ENCODE measurements at places on chromosomes 11 and 22.

DNA sequence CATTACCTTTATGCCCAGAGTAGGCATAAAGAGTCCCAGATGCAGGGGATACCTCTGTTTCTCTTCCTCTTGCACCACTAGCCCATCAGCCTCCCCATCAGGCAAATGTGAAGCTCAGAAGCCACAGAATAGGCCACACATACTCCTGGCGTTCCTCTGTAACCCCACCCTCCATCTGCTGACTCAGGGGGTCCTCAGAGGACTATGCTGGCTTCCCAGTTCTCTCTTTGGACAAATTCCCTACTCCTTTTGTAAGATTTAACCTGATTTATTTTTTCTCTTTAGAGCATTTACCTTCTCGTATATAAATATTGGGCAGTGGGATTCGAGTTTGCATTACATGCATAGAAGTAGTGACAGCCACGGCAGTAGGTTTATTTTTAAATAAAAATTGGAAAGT is 262.3 kb upstream of the CADM1 start:
- no peak for DNase-seq

GRCh38 chr22:42432818-42433217 is 615 bp upstream of the NFAM1 start:
- peak; percentile 19 for DNase-seq

- no peak for DNase-seq
These were observed 12.7 kb upstream of the KAT5 start for GRCh38 chr11:65699306-65699705.

DNA sequence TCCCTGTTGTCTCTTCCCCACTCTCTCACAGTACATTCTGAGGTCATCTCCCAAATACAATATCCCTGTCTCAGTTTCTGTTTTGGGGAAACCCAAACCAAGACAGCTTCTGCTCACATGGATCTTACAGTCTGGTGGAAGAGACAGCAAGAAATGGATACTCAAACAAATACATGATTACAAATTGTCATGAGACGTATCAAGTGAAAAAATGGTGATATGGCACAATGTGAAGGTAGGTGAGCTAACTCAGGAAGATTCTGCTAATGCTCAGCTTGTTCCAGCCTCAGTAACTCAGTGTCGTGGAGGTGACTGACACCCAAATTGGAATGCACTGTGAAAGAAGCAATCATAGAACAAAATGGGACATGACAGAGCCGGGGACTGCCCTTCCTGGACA is 68.3 kb downstream of the CHST1 start:
- DNase-seq = no peak

DNA sequence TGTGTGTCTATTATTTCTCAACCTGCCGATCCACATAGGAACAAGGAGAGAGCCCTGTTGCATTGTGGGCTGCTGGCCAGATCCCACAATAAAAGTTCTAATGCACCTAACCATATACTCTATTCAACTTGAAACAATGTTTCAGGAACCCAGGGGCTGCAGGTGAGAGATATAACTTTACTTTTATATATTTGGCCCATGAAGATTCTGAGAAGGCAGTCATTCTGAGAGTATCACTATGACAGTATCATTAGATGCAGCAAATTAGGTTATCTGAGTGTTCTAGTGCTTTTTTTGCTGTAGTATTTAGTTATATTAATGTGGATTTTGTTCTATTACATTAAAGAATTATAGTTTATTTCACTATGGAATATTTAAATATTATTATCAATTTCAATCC is 655.1 kb upstream of the ARHGAP42 start:
- DNase-seq = no peak

DNA sequence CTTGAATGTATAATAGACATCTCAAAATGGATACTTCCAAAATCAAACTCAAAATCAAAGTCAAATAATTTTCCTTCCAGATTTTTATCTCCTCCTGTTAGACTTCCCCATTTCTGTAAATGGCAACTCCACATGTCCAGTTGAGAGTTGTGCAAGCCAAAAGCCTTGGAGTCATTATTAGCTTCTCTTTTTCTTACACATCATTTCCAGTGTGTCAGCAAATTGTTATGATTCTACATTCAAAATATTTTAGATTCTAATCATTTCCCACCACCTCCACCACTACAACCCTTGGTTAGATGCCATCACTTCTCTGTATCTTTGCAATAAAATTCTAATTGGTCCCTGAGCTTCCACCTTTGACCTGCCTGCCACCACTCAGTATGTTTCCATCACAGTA is 155.7 kb downstream of the CNTN5 start:
- no peak for DNase-seq

- DNase-seq = no peak
These were observed 2.2 kb upstream of the TUT1 start for GRCh38 chr11:62593434-62594044.

DNA sequence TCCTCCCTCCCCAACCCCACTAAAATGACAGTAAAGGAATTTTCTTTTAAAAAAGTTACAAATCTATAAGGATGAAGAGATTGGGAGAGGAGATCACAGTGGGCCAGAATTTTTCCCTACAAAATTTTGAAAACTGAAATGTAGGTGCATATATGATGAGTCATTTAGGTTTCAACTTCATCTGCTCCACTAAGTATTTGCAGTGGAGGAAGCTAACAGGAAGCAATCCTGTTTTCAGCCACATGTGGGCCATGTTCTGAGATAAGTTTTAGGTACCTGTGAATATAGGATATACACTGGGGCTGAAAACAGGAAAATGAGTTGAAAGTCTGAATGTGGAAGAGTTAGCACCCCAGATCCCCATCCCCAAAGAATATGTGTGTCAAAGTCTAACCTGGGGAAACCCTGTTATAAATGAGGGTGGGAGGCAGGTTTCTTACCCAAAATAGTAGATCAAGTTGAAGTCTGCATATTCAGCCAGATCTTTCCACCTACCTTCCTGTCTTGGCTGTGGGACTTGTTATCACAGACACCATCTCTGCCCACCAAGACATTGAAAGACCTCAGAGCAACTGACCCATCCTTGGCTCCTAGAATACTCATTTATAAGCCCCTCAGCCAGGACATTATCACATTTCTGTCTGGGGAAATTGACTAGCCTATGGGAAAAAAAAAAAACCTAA is 87.3 kb downstream of the PACS1 start:
- no peak for DNase-seq

DNA sequence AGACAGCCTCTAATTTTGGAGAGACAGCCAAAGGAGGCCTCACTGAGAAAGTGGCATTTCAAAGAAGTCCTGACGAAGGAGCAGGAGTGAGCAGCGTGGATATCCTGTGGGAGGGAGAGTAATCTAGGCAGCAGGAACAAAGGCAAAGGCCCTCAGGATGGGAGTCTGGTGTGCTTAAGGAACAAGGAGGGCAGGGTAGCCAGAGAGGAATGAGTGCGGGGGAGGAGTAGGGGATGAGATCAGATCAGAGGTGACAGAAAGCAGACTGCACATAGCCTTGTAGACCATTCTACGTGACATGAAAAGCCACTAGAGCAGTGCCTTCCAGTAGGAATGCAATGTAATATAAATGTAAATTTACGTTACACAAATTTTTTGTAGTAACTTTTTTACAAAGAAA is 5.6 kb downstream of the SLC36A4 start:
- no peak for DNase-seq

GRCh38 chr11:27312110-27312509 is 50.9 kb downstream of the CCDC34 start:
- DNase-seq = no peak

All from DMS79 treated with DMSO at 0.1 percent for 48 hours (cell line).